ENCODE measurements at places on chromosomes 6 and 20.
A peak's percentile ranks its signal among the peaks of the same experiment; 100 is the strongest.

DNA sequence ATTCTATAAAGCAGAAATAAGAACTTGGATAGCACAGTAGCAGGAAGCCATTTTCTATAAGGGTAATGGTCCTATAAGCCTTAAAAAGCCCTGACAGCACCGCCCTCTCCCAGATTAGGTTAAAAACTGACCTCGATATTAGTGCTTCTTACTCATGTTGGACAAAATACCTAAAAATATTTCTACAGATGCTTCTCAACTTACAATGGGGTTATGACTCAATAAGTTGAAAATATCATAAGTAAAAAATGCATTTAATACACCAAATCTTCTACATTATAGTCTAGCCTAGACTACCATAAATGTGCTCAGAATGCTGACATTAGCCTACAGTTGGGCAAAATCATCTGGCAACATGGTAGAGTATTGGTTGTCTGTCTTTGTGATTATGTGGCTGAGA is 70.3 kb downstream of the SESN1 start:
- DNase-seq, result no peak

GRCh38 chr6:82072751-82073150 is 174.8 kb downstream of the IBTK start:
- peak; percentile 72 for DNase-seq

DNA sequence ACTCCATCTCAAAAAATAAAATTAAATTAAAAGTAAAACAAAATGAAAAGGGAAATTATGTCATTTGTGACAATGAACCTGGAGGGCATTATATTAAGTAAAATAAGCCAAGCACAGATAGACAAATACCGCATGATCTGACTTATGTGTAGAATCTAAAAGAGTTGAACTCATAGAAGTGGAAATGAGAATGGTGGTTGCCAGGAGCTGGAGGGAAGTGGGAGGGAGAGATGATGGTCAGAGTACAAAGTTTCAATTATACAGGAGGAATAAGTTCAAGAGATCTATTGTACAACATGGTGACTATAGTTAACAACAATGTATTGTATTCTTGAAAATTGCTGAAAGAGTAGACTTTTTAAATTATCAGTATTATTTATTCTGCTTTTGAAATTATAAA is 183.4 kb downstream of the ID4 start:
- DNase-seq, result no peak

- no peak for DNase-seq
Observed at GRCh38 chr20:52500157-52500556, 308.6 kb upstream of the ZFP64 start.

- no peak for DNase-seq
Observed at GRCh38 chr20:58480551-58481336, 34.5 kb downstream of the APCDD1L start.

- DNase-seq, result no peak
Observed at GRCh38 chr6:34196833-34197195, 39.9 kb upstream of the HMGA1 start.

DNA sequence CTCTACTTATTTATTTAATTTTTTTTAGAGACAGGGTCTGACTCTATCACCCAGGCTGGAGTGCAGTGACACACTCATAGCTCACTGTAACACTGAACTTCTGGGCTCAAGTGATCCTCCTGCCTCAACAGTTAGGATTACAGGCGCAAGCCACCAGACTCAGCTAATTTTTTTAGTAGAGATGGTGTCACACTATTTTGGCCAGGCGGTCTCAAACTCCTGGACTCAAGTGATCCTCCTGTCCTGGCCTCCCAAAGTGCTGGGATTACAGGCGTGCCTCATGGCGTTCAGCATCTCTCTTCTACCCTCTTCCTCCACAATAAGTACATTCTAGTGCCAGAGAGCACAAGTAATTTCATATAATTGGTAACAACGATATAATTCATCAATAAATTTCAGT is 5.5 kb downstream of the SSR1 start:
- no peak for DNase-seq

DNA sequence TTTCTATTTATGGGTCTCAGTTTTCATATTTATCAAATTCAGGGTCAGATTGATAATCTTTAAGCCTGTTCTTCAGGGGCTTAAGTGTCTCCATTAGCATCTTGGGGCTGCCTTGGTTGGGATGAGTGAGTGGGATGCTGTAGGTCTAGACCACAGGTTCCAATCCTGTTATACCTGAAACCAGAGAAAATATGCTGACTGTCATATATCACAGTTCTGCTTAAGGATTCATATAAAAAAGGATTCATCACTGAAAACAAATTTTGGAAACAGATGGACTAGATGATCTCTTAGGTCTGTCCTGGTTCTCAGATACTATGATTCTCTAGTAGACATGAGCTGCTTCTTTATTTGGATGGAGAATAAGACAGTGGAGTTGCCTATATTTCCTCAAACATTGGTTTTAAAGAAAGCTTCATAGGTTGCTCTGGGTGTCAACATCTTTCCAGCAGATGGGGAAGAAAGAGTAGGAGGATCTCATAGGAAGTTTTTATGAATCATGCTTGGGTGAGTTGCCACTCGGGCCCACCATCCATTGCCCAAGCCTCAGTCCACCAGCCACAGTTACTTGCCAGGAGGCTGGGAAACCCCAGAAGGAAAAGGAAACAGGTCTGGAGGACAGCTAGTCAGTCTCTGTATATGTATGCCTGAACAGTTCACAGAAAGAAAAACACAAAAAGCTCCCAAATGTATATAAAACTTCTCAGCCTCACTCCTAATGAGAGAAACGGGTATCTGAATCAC is 42.9 kb upstream of the MAP7 start:
- peak; percentile 25 for DNase-seq

DNA sequence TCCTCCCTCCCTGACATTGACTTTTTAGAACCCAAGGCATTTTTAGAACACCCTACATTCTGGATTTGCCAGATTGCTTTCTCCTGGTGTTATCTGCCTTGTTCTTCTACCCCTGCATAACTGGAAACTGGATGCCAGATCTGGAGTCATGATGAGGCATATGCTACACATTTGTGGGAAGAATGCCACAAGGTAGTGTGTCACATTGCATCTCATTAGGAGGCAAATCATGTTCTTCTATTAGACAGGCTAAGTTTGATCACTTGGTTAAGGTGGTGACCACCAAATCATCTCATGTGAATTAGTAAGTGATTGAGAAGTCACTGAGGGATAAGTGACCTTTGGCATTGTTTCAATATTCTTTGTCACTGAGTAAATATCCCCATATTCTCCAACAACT is 12.9 kb upstream of the NKX2-2 start:
- DNase-seq, result no peak

DNA sequence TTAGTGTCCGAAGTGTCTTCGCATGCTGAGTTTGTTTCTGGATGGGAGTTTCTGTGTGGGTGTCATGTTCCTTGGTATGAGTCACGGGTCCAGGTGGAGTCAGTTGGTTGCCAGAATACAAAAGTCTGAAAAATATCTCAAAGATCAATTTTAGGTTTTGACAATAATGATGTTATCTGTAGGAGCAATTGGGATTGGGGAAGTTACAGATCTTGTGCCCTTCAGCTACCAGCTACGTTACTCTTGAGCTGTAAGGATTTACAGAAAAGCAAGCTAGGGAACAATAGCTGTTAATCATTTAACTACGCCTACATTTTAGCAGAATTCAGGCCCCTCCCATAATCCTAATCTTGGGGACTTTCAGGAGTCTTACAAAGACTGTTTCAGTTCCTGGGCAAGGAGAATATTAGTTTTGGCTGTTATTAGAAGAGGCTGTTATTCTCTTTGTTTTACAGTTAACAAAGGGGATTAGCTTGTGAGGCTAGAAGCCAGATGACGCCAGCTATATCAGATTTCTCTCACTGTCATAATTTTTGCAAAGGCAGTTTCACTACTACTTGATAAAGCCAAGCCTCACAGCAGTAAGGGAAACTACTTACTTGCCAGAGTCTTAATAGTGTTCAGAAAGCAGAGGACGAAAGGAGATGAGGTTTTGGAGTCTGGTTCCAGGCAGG is 15.4 kb upstream of the SLC22A16 start:
- no peak for DNase-seq

- no peak for DNase-seq
Observed at GRCh38 chr6:31572041-31572911, at the start of gene LTA. TSS of gene LTA (plus strand) at chr6:31572289. CDS start at chr6:31572743, 454 bp downstream.

- no peak for DNase-seq
Observed at GRCh38 chr20:20241976-20242375, 125.9 kb upstream of the INSM1 start.

DNA sequence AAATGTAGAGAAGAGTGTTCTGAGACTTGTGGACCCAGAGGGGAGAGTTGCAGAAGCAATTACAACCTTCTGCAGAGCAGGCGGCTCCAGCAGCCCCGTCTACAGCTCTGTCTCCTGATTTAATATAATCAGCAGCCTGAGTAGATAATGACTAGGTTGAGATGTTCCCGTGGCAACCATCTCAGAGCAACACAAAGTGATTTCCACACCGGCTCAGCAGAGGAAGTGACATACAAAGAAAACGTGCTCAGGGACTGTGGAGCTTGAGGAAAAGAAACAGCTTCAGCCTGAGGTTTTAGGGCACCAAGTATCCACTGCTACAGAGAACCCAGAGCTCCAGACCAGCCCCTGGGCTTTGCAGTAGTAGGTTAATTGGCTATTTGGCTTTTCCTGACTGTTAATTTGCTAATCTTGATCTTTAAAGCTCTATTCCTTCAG is 136.4 kb downstream of the MTFR2 start:
- peak; percentile 73 for DNase-seq

GRCh38 chr6:692356-692851 is 535 bp downstream of the EXOC2 start:
- peak; percentile 60 for DNase-seq

- DNase-seq, result no peak
Observed at GRCh38 chr6:72403413-72403812, 218.5 kb upstream of the KCNQ5 start.

DNA sequence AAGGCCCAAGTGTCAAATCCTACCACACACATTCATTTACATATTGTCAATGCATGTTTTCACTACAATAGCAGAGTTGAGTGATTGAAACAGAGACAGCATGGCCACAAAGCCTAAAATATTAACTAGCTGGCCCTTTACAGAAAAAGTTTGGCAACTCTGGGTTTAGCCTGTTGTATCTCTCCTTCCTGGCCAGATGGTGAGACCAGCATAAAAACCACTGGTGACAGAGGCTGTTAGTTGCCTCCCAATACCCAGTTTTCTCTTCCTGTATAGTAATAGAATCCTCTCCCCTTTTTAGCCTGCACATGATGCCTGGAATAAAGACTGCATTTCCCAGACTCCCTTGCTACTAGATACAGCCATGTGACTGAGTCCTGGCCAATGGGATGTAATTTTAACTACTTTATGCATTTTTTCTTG is 100.0 kb upstream of the TAB2 start:
- no peak for DNase-seq

DNA sequence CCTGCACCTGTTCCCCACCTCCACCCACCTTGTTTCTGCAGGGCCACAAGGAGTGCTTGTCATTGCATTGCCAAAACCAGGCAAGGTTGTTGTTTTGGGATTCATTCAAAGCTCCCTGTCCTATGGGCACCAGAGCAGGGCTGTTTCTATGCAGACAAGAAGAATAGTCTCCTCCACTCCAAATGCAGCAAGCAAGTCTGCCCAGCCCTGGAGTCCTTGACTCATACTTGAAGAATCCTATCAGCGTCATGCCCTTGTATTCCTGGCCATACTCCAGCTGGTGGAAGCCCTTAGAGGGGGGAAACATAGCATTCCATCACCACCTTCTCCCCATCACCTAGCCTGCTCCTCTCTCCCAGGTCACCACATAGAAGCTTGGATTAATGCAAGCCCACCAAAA is 145.3 kb upstream of the ECI2 start:
- DNase-seq, result peak; percentile 92

DNA sequence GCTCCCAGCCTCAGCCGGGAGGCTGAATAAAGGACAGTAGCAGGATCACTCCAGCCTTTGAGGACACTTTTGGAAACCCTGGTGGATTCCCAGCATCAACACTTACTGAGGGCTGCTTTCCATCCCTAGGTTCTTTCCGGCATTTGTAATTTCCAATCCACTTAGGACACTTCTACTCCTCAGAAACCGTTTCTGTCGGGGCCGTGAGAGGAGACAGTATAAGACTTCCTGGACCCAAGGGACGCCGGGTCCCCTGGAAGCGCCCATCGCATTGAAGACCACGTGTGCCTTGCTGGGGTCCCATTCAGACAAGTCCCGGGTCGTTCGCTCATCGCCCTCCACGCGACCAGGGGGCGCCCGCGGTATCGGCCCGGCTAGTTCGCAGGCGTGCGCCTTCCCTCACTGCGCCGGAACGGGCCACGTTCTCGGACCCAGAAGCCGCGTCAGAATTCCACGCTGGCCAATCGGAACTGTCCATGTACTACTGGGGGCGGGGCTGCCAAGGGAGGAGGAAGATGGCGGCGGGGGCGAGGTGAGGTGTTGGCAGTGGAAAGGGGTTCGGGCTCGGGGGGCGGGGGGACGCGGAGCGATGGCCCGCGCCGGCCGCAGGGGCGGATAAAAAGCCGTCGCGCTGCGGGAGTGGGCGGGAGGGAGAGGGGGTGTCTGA is at the start of gene NUS1:
NUS1 (plus strand) TSS at position 479 of the 667 bp plus-strand sequence. CDS start 202 bp downstream, outside the sequence.
- DNase-seq, result peak; percentile 99

DNA sequence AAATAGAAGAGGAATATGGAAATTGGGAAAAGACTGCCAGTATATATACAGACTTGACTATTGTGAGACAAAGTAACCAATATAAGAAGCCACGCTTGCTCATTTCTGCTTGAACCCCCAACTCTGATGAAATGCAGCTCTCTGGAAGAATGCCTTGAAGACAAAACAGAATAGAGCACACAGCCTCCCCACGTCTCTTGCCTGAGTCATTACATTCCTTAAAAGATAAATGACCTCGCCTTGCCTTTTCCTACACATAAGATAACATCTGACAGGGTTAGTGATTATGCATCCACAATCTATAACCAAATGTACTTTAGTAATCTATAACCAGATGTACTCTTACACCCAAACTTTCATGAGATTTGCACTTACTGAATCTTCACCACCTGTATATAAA is 141.1 kb upstream of the EEF1E1 start:
- DNase-seq, result no peak

DNA sequence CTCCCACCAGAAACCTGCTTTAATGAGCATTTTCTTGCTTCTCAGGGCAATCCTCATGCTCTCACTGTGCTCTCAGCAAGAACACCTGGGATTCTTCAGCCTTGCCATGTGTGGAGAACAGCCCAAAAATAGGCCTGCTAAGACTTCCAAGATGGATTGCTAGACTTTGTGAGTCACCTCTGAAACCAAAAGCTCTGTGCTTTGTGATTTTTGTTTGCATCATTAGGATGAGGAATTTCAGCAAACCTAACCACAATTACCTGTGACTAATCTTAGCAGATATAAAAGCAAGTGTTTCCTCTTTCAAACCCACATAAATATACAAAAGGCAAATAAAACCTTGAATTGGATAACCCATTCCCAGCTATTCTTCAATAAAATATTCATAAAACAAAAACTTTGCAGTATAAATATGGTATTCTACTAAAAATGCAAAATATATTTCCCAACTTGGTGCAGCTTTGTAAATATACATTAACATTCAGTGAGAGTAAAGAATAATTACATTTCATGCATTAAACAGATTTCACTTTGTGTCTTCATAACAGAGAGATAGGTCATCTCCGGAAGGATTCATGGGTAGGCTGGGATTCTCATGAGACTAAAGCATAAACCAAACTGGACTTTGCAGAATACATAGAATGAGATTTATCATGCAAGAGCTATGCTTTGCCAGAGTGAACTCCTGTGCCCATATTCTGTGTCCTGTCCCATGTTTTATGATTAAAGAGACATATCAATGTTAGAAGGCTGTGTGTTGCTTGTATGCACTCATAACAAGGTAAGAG is 33.5 kb downstream of the TPBG start:
- DNase-seq, result peak; percentile 83
